ENCODE measurements at places on chromosomes 12 and 14.

DNA sequence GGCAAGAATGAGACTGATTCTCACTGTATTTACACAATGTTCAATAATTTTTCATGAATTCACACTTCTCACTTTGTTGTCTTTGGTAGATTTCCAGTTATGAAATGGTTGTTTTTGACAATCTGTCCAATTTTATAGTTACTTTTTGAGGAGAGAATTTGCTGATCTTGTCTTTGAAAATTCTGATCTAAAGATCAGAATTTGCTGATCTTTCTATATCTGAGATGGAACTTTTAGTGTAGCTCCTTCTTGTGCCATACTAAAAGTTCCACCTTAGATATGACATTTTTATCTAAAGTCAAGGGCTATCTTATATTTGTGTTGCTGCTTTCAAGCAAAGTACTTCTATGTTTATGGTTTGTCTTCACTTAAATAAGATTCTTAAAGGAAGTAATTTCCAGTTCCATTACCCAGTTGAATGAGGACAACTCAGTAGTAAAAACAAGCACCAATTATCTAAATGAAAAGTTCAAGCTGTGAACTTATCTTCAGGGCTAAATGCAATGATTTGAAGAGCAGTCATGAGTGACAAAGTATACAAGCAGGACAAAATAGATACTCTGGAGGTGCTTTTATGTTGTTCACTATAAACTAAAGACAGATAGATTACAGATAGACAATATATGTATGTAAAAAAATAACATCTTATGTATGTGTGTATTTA, 76.4 kb upstream of the FOXG1 start:
- no peak for DNase-seq

DNA sequence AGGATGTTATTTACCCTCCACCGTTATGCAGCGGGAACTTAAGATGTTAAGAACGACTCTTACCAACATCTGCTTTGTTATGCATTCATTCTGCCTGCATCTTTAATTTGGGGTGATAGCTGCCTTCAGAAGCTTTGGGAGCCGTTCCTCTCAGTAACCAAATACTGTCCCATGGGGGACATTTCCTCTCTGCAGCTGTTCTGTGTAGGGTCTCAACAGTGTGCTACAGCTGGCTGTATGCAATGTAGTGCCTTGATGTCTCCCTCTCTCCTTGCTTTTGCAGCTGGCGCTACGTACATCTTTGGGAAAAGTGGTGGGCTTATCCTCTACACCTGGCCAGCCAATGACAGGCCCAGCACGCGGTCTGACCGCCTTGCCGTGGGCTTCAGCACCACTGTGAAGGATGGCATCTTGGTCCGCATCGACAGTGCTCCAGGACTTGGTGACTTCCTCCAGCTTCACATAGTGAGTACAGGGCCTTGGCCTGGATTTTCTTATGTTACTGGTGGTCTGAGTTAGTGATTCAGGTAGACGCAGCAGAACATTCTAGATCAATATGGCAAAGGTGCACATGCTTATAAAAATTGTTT, 744.3 kb downstream of the DIO2 start:
- DNase-seq, result no peak

DNA sequence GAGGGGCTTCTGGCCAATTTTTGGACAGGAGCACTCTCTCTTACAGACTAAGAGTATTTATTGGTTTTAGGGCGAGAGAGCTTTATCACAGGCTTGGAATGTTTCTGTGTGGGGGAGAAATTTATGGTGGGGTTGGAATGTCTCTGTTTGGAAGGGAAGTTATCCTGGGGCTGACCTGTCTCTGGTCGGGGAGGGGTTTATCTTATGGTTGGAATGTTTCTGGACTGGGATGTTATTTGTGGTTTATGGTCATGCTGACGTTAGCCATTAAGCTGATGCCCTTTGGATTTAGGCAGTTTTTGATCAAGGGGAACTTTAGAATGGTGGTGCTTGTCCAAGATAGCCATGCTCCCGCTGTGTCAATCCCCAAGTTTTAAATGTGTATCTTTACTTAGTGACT, 614.8 kb downstream of the DIO2 start:
- no peak for DNase-seq

GRCh38 chr12:77500089-77500488, 330.6 kb upstream of the NAV3 start:
- no peak for DNase-seq

DNA sequence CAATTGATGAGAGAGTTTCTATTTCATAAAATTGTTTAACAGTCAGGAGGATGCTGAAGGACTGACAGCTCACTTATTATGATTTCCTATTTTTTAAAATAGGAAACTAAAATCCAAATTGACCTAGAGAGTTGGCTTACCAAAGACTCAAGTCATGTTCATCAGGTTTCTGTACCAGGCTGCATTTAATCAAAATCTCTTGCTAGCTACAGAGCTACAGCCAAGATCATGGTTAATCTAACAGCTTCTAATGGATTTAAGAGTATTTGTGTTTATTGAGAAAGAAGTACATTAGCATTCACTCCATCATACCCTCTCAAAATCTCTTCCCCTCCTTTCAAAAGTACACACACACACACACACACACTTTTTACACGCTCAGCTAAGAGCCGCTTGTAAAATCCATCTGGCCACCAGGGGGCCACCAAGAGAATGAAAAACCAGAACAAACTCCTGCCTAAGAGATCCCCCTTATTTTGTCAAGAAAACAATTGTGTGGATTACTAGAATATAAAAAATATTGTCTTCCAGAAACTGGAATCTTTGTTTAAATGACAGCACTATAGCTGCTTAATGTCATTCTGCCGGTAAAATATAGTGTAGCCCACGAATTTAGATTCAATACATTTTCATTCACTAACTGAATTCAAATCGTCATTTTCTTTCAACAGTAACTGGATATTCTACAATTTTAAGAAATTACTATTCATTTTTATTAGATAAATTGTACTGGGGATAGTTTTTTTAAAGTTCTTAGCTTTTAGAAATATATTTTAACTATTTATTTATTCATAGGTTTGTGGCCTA, 334.0 kb downstream of the BTG1 start:
- DNase-seq, result peak; percentile 77

DNA sequence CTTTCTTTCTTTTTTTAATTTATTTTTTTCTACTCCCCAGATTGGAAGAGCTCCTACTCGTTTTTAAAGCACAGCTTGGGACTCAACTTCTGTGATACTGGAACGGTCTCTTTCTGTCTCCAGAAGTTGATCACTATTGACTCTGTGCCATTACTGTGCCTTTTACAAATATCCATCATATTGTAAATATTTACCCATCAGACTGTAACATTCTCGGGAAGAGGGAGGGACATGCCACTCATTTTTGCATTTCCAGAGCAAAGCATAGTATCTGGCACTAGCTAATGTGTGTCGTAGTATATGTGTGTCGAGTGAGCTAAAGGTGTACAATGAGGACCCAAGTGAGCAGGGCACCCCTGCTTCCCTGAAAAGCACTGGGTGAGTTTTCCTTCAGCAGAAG, 24.0 kb upstream of the GSG1 start:
- no peak for DNase-seq

DNA sequence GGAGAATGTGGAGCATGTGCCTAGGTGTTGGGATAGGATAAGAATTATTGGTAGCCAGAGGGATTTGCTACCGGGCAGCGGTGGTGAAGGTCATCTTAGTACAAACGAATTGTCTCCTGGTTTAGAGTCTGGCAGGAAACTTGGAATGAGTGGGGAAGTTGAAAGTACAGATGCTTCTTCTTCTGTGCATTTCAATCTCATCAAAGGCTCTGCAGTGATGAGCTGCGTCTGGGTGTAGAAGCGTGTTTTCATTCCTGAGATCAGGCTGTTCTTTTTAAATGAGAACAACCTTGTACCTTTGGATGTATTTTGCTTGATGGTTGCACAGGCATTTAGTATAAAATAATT, 2.1 kb downstream of the WNK1 start:
- no peak for DNase-seq

GRCh38 chr12:98863167-98863566, 218.1 kb downstream of the APAF1 start:
- no peak for DNase-seq

DNA sequence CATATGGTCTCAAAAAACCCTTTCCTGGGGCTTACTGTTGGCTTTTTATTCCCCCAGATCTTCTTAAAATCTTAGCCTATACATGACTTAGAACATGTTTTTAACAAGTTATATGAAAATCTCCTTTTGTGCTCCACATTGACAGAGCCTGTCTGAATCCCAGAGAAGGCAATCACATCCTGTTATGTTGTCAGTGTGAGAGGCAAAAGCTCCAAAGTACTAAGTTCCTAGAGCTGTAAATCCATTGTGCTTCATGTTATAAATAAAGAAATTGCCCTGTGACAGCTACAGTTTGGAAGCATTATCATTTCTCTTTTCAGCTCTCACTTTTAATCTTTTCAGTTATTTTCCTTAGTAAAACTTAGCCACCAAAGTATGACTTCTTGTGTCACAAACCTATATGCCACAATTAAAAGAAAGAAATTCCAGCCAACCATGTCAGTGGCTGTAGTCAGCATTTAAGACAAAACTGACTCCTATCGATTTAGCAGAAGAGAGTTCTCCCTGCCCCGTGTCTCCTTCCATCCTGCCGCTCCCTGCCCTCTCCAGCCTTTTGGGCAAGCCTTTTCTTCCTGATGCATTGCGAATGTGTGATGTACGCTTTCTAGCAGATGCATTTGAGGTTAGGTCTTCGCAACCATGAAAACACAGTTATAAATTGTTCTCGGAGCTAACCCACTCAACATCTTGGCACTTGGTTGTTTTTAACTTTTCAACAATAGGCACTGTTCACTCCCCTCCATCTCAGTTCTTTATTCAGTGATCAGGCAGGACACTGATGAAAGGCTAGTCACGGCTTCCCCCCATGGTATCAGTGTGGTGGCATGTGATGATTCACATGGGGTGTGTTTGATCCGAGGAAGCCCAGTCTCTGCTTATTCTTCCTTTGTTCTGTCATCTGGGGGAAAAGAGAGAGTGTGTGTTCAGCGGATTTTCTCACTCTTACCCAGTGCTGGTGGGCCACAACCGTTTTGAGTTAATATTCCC, 143.5 kb downstream of the SSPN start:
- no peak for DNase-seq

- DNase-seq, result no peak
Measured at GRCh38 chr14:101179691-101180211, 276.2 kb upstream of the RTL1 start.

GRCh38 chr14:105499256-105500035, 8.4 kb downstream of the TEDC1 start:
- no peak for DNase-seq

DNA sequence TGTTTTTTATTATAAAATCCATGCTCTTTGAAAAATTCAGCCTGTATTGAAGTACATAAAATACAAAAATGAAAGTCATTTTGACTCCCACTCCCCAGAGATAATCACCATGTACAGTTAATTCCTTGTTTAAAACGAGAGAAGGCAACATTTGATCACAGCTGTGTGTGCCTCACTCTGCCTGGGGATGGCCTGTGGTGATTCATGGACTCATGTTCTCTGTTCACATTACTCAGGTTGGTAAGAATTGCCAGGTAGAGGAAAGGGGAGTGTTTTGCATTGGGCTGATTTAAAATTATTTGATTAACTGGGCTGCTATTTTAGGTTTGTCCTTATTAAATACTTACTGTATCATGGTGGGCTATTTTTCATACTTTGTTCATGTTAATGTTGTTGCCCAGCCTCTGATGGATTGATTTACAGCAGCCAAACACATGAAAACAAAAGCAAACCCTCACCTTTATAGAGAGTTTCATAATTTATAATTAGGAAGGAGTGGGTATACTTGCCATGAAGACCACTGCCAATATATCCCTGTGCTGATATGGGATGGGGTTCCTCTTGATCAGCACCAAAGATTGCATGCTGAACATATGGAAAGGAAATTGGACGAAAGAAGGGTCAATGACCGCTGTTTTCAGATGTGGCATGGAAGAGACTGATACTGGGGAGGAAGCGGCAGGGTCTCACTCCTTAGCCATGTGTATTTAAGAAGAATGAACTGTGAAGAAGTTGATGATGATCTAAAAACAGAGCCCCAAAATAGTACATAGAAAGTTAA, 3.0 kb downstream of the ZBTB1 start:
- no peak for DNase-seq

All from stimulated activated CD4-positive, alpha-beta T cell treated with anti-CD3 and anti-CD28 coated beads, Interleukin-12 subunit alpha, Interleukin-12 subunit beta, amount 100 ng/mL, for 48 hours (primary cell).